NCI-H460 (cell line): ENCODE measurements at places on chromosomes 13 and 19.

- DNase-seq: no peak
Measured at GRCh38 chr13:23628765-23629565, 58.8 kb downstream of the TNFRSF19 start.

- no peak for DNase-seq
Measured at GRCh38 chr13:89763005-89763404, 1584.5 kb upstream of the MIR17HG start.

DNA sequence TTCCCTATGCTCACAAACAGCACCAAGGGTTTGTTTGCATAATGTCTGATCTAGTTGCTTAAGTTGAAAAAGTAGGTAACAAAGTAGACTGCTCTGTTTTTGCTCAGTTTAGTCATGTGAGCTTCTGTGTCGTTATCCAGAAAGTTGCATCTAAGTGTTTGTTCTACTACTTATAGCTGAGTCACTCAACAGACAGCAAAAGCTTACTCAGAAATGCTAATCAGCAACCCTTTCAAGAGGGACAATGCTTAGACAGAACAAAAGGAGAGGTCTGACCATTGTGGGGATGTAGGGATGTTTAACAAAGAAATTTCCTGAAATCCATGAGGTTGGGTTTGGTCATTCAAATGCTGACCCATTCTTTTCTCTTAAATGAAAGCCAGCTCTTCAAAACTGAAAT, 106.4 kb downstream of the ATP8A2 start:
- DNase-seq: peak; percentile 6

GRCh38 chr19:38211766-38212165, 12.3 kb downstream of the DPF1 start:
- DNase-seq: no peak

GRCh38 chr19:16608290-16608739, 19.7 kb downstream of the MED26 start:
- no peak for DNase-seq

GRCh38 chr13:27362064-27362751, 62.2 kb upstream of the GTF3A start:
- DNase-seq: peak; percentile 69

- no peak for DNase-seq
Measured at GRCh38 chr19:11570039-11570462, 7.4 kb downstream of the ACP5 start.

DNA sequence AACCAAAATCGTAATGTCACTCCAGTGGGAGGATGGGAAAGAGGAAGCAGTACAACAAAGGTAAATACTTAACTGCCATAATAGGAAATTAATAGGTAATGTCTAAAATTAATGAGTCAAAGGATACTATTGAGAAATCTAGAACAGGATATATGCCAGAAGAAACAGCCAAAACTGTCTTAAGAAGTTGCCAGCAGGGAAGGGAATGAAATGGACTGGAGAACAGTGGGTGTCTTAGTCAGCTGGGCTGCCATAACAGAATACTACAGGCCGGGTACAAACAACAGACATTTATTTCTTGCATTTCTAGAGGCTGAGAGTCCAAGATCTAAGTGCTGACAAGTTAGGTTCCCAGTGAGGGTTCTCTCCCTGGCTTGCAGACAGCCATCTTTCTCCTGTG, 40.3 kb upstream of the IPO5 start:
- DNase-seq: no peak
